ENCODE measurements at places on chromosomes 3 and 15.

GRCh38 chr15:92763459-92763858, 107.9 kb upstream of the FAM174B start:
- no peak for DNase-seq

DNA sequence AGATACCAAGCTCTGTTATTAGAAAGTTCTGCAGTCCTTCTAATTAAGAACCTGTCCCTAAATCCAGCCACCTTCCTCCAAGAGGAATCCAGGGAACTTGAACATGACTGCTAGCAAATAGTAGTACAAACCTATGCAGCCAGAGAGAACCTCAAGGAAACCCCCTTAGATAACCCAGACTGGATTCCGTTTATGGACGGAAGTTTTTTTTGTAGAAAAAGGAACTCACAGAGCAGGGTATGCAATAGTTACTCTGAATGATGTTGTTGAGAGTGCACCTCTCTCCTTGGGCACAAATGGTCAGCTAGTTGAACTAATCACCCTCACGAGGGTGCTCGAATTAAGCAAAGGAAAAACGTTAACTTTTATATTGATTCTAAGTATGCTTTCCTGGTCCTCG, 40.8 kb downstream of the TM4SF18 start:
- DNase-seq = no peak

- no peak for DNase-seq
These were observed 33.5 kb upstream of the TRAK1 start for GRCh38 chr3:42057561-42058211.

DNA sequence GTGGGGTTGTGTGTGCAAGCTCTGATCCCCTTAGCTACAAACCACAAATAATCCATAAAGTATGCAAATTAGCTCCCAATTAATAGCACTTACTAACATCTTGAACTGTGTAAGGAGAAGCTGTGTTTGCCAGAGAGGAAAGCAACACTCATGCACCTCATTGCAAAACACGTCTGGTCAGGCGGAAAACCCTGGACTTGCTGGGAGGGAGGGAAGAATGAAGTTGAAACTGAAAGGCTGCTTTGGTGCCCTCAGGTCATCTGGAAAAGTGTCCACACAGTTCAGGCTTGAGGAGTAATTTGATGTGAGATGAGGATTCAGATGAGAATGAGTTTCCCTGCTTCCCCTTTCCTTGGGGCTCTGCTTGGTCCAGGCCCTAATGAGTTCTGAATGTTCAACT, 185.5 kb upstream of the ANKRD28 start:
- DNase-seq = no peak

DNA sequence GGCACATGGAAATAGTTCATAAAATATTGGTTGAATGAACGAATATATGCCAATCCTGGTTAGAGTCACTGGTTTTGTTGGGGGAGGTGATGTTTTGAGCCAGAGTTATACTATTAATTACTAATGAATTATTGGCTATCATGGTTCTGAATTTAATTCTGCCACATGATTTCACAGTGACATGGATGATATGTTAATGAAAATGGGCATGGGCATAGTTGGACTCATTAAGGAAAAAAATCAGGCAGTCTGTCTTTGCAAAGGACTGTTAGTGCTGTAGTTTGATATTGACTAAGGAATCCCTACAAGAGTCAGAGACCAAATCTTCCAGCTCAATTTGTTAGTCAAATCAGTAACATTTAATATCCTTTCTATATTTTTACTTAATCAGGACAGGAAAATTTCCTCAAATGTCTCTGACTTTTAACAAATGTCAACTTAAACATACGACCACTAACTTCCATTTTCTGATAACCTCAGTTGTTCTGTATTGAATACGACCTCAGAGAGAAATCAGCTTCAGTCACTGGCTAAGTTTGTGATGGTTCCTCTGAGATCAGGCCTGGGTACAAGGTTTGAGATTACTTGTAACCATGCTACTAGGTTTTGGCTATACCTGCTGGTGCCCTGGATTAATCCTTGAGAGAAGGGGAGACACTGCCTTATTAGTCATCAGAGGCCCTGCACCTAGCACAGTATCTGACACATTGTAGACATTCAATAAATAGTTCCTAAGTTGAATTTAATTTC, 13.3 kb downstream of the NFKBIZ start:
- DNase-seq = no peak

DNA sequence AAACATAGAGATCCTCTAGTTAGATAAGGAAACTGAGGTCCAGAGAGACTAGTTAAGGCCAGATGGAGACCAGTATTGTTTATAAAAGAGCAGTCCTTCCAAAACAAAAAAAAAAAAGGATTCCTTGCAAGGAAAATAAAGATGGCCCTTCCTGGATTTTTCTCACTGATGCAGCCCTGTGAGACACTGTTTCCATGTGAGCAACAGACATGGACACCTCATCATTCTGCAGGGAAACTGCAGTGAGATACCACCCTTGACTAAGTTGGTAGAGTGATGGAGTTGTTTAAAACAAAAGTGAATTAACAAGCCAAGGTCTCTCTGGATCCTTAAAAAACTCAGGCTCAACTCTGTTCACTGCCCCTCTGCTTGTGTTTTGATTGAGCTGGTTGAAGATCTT, 65.6 kb upstream of the MYZAP start:
- DNase-seq = no peak

GRCh38 chr3:180250172-180250571, 213.4 kb upstream of the PEX5L start:
- peak; percentile 52 for DNase-seq

GRCh38 chr3:4601892-4602291, 108.7 kb downstream of the ITPR1 start:
- DNase-seq = no peak

DNA sequence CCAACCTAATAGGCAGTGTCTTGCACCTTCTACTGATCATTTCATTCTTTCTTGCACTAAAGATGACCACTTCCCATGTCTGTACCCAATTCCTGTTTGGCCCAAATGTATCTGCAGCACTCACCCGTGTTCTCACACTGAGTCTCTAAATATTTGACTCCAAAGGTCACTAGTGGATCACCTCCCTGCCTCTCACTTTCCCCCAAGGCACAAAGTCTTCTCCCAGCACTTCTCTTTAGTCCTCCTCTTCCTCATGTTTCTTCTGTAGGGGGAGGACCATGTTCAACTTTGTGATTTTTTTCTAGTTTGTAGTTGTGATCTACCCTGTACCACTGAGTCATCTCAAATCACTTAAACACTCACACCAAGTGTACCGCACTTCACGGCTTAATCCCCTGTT, 13.9 kb downstream of the NR1I2 start:
- DNase-seq = no peak

GRCh38 chr3:82002986-82003642, 241.7 kb upstream of the GBE1 start:
- no peak for DNase-seq

- DNase-seq = no peak
These were observed 14.7 kb downstream of the IDH2 start for GRCh38 chr15:90087454-90088154.

GRCh38 chr15:95018888-95019545, 787.7 kb downstream of the MCTP2 start:
- DNase-seq = peak; percentile 67

- peak; percentile 93 for DNase-seq
These were observed 60.0 kb upstream of the DCBLD2 start for GRCh38 chr3:98961161-98962155.

GRCh38 chr3:869734-870133, 223.1 kb upstream of the CNTN6 start:
- DNase-seq = no peak

DNA sequence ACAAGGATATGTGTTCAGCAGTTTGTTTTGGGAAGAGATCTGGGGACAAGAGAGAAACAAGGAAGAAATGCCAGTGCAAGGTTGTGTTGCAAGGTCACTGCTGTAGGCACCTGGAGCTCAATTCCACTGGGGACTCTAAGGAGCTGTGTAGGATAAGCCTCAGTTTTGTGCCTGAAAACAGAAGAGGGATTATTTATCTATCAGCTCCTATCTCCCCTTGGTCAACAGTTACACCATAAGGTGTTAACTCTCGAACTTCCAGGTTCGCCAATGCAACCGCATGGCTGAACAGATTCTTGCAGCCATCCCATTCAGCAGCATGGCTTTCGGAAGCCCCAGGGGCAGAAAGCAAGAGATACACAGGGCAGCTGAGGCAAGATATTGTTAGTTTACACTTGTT, 41.6 kb upstream of the CNOT10 start:
- DNase-seq = no peak

DNA sequence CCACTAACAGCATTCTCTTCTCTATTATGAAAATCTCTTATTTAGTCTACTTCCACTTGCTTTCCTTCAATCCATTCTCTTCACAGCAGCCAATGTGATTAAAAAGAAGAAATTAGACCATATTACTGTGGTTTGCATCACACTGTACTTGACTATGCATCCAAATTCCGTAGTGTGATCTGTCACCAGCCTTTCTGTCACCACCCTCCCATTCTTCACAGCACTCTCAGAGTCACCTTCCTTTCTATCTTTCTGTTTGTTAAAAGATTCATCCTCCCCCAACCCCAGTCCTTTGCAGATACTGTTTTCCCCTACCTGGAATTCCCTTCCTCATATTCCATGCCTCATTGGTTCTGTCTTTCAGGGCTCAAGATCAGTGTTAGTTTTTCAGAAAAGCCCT, 55.0 kb upstream of the ABHD10 start:
- DNase-seq = no peak

DNA sequence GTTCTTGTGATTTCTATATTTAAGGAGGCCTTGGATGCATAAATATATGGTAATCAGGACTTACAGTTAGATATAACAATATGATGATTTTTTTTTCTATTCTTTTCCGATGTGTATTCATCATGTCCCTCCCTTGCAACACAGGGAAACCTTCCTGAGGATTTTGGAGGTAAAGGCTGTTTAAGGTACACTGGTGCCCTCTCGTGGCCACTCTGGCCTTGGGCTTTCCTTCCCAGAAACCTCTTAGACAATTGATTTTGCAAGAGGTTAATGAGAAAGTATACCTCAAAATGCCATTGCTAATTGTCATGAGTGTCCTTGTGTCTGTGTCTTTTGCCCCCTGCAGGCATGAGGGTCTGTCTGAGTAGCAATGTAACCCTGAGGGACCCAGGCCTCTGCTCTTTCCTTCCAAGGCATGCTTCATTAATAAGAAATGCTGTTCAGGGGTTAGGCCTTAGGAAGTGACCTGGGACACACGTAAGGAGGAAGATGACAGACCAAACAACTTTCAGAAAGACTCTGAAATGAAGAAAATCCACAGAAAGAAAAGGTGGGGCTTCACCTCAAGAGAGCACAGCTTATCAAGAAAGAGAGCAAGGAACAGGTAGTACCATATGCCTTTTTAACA, 70.3 kb upstream of the PPP2R3A start:
- DNase-seq = peak; percentile 76

DNA sequence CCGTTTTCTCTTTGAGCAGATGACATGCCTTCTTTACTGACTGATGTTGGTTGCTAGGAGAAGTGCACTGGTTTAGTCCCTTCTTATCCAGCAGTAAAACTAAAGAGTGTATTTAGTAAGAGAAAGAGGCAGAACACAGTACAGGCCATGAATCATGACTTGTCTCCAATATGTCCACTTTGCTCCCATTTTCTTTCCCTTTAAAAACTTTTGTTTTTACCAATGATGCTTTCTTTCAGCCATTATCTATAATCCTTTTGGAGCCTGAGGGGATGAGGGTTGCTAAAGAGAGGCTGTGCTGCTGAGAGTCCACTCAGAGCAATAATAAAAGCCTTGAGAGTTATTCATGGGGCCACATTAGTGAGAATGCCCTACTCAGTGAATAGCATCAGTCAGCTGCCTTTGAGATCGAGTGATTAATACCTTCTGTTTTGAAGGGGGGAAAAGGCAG, 12.2 kb downstream of the ROBO2 start:
- no peak for DNase-seq

DNA sequence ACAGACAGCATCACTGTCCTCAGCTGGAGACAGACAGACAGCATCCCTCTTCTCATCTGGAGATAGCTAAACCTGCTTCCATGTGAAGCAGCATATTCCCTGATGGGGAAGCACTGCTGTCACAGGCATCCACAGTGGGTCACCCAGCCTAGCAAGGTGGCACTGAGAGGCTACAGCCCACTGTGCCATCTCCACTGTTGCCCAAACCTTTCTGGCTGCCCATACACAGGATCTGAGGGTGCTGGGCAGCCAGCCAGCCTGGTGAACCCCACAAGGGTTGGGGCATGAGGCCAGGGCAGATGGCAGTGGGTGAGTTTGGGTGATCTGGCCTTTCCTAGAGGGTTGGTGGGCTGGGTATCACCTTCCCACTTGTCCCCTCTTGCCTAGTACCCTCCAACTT, 11.7 kb downstream of the CHST13 start:
- no peak for DNase-seq

- no peak for DNase-seq
These were observed 1.4 kb upstream of the RFTN1 start for GRCh38 chr3:16514755-16515353.

DNA sequence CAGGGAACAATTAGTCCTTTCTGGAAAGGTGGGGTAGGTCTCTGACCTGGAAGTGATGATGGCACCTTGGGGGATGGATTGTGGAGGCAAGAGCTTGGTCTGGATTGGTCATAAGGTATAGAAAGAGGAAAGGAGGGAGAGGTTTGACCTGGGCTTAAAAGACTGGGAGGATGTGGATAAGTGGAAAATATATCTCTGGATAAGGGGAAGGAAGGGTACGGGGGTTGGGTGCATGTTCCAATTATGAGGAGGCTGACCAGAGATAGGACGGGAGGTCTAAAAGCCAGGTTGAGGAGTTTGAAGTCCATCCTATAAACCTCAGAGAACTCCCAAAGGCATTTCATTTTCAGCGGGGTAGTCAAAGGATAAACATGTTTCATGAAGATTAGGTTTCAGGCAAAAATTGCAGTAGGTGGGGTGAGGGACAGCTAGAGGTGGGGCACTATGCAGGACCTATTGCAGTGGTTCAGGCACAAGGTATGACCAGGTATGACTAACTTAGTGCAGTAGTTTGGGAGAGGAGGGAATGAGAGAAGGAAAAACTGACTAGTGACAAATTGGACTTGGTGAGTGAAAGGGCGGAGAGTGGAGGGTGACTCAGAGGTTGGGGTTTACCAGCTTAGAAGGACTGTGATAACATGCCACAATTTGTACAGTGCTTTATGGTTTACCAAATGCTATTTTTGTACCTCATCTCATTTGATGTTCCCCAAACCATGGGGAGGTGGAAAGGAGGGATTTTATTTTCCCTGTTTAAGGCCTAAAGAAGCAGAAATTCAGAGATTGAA, 10.7 kb downstream of the PDE8A start:
- peak; percentile 49 for DNase-seq

GRCh38 chr15:70580286-70580685, 183.1 kb downstream of the UACA start:
- DNase-seq = no peak

- DNase-seq = no peak
These were observed 61.5 kb upstream of the ULK4 start for GRCh38 chr3:42023380-42023779.

GRCh38 chr3:189236352-189236751, 64.6 kb downstream of the TPRG1 start:
- DNase-seq = no peak

Data from fibroblast of skin of abdomen (primary cell).